ENCODE measurements at places on chromosomes 11 and 22. TPM values are rescaled to one million over a fixed set of nuclear protein-coding genes. Genes with fewer than 3 reads are reported as not detected.

B4GALNT4 gene
- total RNA-seq: 97.8 TPM

DNA sequence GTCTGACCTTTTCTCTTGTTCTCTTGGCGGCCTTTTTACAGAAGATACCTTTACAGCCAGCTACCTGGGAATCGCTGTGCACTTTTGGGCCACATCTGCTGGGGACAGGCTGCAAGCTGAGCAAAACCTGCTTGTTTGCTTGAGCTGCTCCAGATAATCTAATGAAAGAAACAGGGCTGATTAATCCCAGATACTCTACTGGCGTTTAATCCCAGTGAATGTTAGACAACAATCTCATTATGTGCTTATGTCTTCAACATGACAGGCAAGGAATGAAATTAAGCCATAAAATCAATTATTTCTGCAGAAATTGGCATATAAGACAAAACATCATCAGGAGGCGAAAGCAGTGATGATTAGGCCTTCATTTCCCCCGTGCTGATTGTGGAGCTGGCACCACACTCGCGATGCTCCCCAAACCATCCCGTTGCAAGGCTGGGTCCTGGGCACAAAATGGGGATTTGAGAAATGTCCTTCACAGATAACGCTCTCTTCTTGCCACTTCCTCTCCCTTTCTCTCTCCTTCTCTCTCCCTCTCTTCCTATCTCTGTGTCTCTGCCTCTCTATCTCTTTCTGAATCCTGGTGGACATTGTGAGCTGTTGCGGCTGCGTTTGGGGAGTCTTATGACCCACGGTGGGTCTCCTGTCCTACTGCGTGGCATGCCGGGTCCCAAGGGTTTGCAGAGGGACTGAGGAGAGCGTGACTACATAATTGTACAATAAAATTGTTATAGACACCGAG lies 1053.8 kb downstream of the TBC1D22A start:
- no peak for DNase-seq

OR8A1 gene
- total RNA-seq: not detected

DNA sequence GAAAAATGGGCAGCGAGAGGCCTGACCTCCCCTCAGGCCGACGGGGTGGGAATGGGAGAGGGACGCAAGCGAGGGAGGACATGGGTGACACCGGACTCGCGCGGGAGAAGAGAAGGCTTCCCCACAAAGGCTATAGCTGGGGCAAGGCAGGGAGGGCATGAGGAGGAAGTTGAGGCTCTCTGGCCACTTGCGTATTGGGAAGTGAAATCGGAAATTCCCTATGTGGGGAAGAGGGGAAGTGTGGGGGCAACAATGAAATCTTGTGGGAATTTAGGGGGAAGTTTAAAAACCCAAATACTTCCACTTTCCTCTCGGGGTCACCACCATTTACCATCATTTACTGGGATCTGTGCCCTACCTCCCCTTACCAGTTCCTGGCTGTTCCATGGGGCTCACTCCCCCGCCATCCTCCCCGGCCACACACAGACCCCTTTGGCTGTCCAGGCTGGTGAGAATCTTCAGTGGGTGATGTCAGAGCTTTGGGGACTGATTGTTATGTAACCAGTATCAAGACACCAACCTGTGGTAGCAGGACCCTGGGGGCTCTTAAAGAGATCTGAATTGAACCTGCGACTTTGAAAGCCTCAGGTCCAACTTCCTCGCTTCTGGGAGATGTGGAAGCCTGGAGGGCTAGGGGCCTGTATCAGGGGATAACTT lies 951 bp upstream of the EHD1 start:
- no peak for DNase-seq

CD3G gene
- 0.20 TPM for total RNA-seq

DNA sequence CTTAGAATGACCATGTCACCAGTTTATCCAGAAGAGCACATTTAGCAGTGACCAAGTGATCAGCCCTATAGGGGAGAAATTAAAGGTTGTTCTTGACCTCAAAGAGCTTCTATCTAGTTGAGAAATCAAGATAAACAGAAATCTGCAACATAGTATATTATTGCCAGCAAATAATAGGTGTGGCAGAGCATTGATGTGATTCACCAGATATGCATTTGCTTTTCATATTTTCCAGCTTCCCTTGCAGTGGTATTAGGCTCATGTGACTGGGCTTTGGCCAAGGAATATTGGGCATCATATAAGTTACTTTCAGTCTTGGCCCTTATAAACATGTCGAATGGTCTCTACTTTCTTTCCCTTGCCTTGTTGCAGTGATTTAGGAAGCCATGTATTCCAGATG lies 34.5 kb downstream of the COMMD9 start:
- DNase-seq: no peak

OR51B4 gene
- total RNA-seq: not detected

GRCh38 chr11:85772695-85773094 lies 38.2 kb downstream of the SYTL2 start:
- DNase-seq: no peak

- DNase-seq: no peak
These were observed 114.2 kb upstream of the NAV2 start for GRCh38 chr11:19598456-19598855.

- DNase-seq: no peak
These were observed 24.2 kb downstream of the NUP50 start for GRCh38 chr22:45187891-45188290.

- no peak for DNase-seq
These were observed 12.4 kb downstream of the ACO2 start for GRCh38 chr22:41481131-41481830.

Measured in WTC11 (cell line).